ENCODE measurements at places on chromosomes 16 and 17. TPM values are rescaled to one million over a fixed set of nuclear protein-coding genes. Genes with fewer than 3 reads are reported as not detected.

Gene SLC6A4
- total RNA-seq: not detected

Gene SULT1A2
- 0.44 TPM for total RNA-seq

Gene NAT9
- total RNA-seq: 53.8 TPM

Gene TNK1
- total RNA-seq: 0.22 TPM

Gene GLIS2
- total RNA-seq: 3.7 TPM

Gene KRT39
- total RNA-seq: 0.43 TPM

Gene KRTAP1-5
- 14.2 TPM for total RNA-seq

Gene ADGRG3
- total RNA-seq: not detected

Gene CCT6B
- 1.1 TPM for total RNA-seq

Gene CCL1
- total RNA-seq: not detected

Gene SLFN12
- total RNA-seq: 6.3 TPM

Gene FNDC8
- not detected for total RNA-seq

Gene SCNN1G
- not detected for total RNA-seq

Gene IGF2BP1
- total RNA-seq: 30.6 TPM

All from placental pericyte (primary cell).